ENCODE measurements at places on chromosomes 3 and 15.

DNA sequence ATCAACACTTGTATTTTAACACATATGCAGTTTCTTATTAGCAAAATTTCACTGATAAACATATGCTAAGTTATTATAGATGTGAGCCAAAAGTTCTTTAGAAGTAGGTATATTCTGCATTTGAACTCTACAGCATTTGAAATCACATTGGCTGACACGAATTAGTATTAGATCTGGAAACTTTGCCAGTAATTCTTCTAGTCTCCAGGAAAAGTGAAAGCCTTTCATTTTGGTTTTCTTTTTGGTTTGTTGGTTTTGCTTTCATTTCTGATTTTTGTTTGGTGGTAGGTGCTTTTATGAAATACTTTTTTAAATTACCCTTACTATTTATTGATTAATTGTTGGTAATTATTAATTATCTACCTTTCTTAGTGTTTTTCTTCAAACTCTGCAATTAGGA, 72.9 kb downstream of the RBMS3 start:
- DNase-seq = no peak

GRCh38 chr15:41013691-41014414, 60.6 kb downstream of the CHAC1 start:
- peak; percentile 90 for DNase-seq

DNA sequence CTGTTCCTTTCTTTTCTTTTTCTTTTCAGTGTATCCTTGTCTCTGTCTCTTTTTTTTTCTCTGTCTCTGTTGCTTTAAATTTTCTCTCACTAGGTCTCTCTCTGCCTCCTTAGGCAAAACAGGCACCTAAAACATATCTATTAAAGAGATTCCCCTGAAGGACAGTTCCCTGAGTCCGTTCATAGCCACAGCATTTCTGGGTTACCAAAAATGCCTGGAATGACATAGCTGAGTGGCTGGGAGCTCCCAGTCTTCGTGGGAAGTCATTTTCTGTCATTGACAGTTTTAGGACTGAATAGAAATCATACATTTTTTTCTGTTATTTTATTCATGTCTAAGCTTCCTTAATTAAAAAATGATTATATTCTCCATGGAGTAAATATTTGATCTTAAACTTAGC, 323.8 kb upstream of the AZI2 start:
- DNase-seq = no peak

- no peak for DNase-seq
These were observed 785.5 kb upstream of the ARRDC4 start for GRCh38 chr15:97174886-97175540.

GRCh38 chr3:54830658-54831057, 97.2 kb downstream of the LRTM1 start:
- peak; percentile 35 for DNase-seq

GRCh38 chr3:124540550-124541211, 189.6 kb upstream of the UMPS start:
- DNase-seq = no peak

GRCh38 chr3:66625505-66626216, 124.8 kb upstream of the LRIG1 start:
- no peak for DNase-seq

DNA sequence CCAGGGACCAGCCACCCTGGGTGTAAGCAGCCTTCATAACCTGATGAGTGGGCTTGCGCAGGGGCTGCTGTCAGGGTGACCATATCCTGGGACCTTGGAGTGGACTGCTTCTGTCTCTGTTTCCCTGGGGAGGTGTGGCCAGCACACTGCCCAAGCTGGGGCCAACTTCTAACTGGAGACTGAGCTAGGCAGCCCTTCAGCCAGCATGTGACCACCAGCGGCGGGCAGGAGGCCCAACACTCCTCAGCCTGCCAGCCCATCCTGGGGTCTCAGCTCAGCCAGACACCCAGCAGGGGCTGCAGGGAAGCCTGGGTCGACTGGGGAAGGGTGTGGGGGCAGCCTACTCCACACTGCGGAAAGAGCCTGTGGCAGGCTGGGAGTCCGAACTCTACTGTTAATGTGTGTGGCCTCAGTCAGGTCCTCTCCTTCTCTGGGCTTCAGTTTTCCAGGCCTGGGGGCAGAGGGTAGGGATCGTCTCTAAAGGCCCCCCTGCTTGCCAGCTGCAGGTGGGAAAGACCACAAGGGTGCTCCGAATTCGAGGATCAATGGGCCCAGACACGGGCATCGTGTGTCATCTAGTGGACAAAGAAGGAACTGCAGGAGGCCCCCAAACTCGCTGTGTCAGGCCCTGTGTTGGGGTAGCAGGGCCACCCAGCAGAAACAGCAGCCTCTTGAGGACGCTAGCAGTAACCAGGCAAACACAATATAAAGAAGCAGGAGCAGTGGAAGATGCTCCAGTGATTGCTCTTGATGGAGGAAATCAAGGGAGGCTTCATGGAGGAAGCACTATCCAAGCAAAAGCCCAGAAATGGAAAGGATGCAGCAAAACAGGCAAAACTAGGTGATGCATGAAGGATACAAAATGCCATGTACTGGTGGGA, 2.0 kb upstream of the SEMA3G start:
- DNase-seq = peak; percentile 78

- DNase-seq = no peak
These were observed 766.5 kb downstream of the NTRK3 start for GRCh38 chr15:87489902-87490665.

DNA sequence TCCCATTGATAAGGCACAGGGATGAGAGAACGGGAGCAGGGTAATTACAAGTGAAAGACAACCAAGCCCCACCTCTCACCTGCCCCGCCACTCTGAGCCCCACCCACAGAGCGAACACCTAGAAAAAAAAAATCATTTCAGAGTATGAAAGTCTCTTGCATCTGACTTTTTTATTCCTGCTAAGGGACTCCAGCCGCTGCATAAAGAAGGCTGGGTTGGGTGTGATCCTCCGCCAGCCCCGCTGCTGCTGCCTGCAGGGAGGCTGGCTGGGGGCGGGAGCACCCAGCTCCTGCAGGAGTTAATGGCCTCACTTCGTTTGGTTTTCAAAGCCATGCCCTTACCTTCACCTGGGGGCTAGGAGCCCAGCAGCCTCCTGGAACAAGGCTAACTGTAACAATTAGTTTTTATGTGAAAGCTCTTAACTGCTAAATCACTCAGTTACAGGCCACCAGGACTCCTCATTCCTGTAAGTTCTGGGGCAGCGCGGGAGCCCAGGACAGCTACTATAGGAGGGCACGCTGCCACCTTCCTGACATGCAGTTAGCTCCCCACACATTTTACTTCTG, 78.0 kb upstream of the SNRPA1 start:
- DNase-seq = no peak

DNA sequence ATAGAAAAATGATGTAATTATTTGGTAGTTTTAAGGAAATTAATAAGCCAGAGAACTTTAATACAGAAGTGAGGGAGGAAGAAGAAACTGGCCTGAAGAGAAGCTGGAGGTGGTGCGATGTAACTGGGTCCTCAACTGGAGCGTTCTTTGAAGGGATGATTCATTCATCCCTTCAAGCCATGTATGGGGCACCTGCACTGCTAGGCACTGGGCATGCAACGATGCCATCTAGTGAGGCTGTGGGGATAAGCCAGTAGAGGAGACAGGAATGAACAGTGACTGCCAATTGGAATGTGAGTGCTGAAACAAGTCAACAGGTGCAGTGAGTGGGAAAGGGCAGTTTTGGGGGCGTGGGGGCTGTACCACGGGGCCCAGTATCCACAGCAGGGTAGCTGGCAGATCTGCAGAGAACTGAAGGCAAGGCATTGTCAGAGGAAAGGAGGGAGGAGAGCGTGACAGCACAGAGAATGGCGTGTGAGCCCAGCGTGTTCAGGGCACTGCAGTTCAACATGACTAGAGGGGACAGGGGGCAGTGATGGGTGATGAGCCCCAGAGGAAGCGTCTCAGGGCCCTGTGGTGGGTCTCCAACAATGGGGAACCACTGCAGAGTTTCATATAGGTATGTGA, 3.8 kb upstream of the KIF23 start:
- DNase-seq = no peak

- no peak for DNase-seq
These were observed 50.4 kb upstream of the RASGRF1 start for GRCh38 chr15:79140846-79141570.

GRCh38 chr3:44418549-44418948, 58.9 kb downstream of the ZNF445 start:
- DNase-seq = no peak

DNA sequence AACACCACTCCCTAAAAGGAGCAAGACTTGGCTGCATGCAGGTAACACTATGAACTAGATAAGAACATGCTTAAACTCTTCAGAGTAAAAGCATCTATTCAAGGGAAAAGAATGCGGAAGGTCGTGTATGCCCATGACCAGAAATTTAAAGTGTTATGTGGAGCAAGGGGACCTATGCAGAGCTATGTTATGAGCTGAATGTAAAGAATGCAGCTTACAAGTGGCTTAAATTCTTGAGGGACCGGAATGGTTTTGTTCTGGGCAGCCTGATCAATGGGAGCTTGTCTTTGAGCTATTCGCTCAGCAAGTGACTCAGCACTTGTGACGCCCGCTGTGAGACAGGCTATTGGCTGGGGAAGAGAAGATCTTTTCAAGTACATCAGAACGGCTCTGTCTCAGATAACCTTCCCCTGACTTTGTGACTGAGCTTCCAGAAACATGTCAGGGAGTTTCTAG, 367.5 kb upstream of the THBS1 start:
- DNase-seq = no peak

DNA sequence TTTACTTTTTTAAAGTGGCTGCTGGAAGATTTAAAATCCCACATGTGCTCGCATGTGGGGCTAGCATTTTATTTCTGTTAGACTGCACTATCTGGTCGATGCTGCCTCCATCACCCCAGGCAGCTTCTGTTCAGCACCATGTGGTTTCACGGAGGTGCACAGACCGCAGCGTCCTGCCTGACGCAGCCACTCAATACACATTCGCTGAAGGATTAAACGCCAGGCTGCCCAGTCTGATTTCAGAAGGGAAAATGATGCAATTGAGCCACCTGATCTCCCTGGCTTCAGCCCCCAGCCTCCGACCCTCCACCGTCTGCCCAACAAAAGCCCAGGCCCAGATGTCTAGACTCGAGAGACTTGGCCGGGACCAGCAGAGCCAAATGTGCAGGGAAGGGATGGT, 84.5 kb downstream of the MEGF11 start:
- no peak for DNase-seq

GRCh38 chr15:28979208-28979841, 93.6 kb downstream of the APBA2 start:
- no peak for DNase-seq

DNA sequence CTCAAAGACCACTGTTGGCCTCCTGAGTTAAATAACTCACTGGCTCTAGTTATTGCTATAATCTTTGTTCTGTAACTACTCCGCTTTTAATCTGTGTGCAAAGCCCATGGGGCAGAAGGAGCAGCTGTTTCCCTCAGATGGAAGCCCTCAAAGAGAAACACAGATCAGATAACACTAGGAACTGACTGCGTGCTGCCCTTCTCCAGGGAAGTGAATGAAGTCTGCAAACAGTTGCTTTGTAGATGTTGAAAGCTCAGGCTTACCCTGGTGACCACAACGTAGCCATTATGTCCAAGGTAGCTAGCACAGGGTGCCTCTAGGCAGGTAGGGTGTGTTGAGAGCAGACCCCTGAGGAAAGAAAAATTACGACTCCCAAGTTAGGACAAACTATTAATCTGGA, 152.3 kb upstream of the STAC start:
- DNase-seq = no peak

DNA sequence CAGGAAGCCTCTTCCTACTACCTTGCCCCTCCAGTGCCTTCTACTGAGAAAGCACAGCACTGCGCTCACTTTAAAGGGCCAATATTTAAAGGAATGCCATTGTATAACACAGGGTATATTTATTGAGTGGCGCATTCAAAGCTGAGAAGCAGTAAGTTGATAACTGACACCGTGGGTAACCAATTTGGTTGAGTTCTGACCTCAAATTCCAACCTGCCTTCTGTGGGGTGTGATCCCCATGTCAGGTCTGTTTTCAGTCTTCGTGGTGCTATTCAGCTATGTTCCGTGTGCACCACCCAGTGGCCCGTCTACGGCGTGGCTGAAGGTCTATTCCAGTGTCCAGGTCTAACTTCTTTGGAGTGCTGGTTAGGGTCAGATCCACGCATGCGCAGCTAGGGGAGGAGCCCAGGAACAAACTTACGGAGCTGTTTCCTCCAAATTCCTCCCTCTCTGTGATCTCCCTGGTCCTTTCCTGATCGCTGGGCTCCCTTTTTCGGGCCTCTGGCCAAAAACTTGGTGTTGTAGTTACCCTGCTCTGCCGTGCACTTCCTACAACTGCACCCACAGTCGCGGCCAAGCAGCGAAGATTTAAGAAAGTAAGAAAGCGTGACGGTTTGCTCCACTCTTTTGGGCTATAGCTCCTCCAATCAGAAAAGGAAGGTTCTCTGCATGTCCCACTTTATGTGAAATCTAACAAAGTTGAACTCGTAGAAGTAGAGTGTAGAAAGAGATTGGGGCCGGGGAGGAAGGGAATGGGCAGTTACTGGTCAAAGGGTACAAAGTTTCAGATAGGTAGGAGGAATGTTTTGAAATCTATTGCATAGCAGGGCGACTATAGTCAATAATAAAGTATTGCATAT, 7.7 kb downstream of the LRRC2 start:
- DNase-seq = peak; percentile 82

DNA sequence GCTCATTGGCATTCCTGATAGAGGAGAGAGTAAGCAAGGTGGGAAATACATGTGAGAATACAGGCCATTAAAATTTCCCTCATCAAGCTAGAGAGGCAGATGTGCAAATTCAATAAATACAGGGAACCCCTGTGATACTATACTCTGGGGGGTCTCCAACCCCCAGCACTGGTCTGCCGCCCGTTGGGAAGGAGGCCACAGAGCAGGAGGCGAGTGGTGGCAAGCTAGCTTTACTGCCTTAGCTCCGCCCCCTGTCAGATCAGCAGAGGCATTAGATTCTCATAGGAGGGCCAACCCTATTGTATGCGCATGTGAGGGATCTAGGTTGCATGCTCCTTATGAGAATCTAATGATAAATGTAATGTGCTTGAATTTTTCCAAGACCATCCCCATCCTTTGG, 97.1 kb upstream of the PLSCR5 start:
- DNase-seq = no peak

- DNase-seq = no peak
These were observed 113.2 kb upstream of the TP63 start for GRCh38 chr3:189517981-189518380.

- DNase-seq = no peak
These were observed 20.3 kb upstream of the PTPN9 start for GRCh38 chr15:75599401-75599800.

- DNase-seq = no peak
These were observed 29.4 kb upstream of the UBL7 start for GRCh38 chr15:74490339-74490689.

DNA sequence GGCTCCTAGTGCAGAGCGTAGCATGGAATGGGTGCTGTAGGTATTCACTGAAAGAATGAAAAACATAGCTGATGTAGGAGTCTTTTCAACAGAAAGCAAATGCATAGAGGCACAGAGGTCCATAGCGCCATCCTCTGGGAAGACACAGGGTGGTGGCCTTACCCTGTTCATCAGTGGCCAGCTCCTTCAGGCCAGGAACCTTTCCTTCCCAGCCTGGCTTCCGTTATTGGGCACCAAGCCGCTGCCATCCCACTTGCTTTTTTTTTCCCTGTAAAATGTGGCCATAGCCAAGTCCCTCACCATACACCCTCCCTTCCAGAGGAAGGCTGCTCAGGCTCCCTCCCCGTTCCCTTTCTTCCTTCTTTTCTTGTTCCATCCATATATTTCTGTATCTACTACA, 118.1 kb downstream of the ZNF621 start:
- no peak for DNase-seq

- DNase-seq = peak; percentile 32
These were observed 5.3 kb downstream of the SNUPN start for GRCh38 chr15:75620058-75620820.

- no peak for DNase-seq
These were observed 75.9 kb upstream of the ALDH1L1 start for GRCh38 chr3:126256251-126256650.
